ENCODE measurements at places on chromosomes 3 and 15.

- no peak for DNase-seq
Observed at GRCh38 chr3:114194750-114195149, 15.9 kb upstream of the DRD3 start.

- DNase-seq: no peak
Observed at GRCh38 chr3:194952841-194953241, 267.2 kb downstream of the FAM43A start.

DNA sequence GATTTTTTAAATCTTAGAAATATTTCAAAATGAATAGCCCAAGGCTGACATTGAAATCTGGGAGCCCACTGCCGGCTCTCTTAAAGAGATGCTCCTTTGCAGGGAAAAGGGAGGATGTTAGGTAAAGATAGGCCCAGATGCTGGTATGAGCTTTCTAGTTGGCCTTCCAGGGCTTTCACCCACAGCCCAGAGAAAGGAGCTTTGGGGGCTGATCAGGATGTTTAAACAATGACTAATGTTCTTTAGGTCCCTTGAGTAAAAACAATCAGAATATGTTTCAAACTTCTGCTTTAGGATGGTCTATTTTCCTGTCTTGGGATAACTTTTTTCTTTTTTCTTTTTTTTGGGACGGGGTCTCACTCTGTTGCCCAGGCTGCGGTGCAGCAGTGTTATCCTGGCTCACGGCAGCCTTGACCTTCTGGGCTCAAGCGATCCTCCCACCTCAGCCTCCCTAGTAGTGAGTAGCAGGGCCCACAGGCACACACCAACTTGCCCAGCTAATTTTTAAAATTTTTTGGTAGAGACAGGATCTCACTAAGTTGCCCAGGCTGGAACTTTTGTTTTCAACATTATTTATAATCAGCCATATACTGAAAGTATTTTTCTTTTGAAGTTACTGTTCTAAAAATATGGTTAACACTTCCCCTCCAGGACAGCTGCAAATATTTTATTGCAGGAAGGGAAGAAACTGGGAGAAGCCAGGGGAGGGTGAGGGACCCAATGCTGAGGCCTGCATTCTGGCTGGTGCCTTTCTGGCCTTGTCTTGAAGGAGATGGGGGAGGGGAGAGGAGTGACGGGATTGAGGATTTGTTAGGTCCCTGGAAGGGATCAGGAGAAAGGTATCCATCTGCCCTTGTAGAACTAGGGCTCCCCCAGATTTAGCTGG lies 70.1 kb downstream of the TRAK1 start:
- DNase-seq: no peak

- no peak for DNase-seq
Observed at GRCh38 chr15:79172801-79173460, 82.4 kb upstream of the RASGRF1 start.

GRCh38 chr3:24435584-24435983 lies 59.1 kb downstream of the THRB start:
- no peak for DNase-seq

GRCh38 chr15:25673972-25674371 lies 189.2 kb downstream of the ATP10A start:
- DNase-seq: no peak

GRCh38 chr3:39291903-39292329 lies 12.1 kb upstream of the CX3CR1 start:
- peak; percentile 55 for DNase-seq

- DNase-seq: no peak
Observed at GRCh38 chr15:74428442-74428787, 5.3 kb downstream of the SEMA7A start.
